ENCODE measurements at places on chromosomes 16 and 17.
A peak's percentile ranks its signal among the peaks of the same experiment; 100 is the strongest.

- no peak for DNase-seq
Observed at GRCh38 chr16:19503461-19504075, 18.3 kb downstream of the GDE1 start.

DNA sequence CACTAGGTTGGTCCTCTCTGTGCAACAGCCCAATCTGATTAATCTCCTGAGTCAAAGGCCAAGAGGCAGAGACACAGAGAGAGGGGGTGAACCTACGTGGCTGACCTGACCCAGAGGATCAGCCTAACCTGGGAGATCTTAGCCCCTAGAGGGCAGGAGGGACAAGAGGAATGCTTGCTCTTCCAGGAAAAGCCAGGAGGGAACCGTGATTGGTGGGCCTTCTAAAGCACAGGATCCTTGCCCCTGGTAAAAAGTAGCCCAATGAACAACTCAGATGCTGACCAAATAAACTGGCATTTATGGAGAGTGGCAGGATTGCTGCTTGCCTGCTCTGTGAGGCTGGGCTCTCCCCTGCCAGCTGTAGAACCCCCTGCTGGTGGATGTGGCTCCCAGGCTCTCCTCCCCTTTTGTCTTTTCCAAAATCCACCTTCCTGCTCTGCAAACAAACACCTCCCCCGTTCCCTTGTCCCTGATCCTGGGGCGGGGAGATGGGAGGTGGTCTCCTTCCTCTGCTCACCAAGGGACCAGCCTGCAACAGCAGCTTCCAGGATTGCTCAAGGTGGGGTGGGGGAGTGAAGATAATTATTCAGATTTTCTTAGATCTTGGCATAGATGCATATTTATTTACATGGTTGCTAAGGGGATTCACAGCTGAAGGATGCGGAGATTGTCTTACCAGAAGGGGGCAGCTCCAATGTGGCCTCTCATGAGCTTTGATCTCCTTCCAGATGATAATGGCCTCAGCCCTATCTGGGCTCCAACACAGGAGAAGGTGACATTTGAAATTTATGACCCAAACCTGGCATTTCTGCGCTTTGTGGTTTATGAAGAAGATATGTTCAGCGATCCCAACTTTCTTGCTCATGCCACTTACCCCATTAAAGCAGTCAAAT lies 71.9 kb downstream of the SDR42E1 start:
- DNase-seq, result no peak

DNA sequence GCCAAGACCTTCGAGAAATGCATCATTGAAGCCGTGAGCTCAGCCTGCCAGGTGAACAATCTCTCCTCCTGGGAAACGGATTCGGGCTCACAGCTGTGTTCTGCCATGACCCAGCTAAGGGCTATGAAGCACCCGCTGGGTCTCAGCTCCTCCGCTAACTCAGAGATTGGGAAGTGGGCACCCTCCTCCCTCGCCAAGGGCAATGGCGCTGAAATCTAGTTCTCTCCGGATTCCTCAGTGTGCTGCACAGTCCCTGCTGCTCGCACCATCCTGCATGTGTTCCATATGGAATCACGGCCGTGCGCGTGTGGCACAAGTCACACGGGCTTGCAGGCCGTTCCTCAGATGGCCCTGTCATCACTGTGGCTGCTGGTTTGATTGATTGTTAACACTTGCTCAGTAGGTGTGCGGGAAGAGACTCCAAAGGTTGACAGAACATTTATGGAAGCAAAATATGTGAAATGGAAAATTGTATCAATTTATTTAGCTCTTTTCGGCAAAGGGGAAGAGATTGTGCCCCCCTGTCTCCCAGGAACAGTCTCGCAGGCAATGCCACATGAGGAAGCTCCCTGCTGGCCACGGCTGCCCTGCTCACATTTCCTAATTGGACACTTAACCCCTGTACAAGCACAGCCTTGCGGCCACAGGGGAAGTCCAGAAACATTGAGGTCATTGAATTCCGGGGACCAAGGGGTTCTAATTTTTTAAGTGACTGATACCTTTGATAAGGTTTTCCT lies 58.8 kb downstream of the RNF213 start:
- DNase-seq, result no peak

- no peak for DNase-seq
Observed at GRCh38 chr17:66654106-66654740, 180.7 kb upstream of the CACNG5 start.

DNA sequence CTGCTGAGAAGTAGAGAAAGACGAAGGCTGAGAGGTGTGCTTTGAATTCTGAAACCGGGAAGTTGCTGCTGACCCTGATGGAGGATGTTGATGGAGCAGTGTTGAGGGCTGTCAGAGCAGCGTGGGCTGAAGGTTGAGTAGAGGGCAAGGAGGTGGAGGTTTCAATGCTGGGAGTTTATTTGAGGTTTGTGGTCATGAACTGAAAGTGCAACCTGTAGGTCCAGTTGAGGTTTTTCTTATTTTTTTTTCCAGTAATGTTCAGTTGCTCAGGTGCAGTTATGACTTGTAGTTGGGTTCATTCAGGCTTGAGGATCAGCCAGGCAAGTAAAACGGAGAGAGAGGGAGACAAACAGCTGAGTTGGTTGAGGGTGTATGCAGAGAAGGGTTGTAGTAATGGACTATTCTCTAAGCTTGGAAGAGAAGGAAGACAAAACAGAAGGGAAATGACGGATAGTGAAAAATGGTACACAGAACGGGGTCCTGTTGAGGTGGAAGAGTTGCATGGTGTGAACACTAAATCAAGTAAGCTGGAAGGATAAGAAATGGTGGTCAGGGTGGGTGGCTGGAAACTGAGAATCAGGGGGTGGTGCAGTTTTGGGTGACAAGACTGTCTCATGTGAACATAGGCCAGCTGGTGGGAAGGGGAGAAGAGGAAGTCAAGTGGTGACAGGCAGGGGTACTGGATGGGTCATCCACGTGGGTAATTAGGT lies 8.7 kb upstream of the UBE2G1 start:
- DNase-seq, result no peak

DNA sequence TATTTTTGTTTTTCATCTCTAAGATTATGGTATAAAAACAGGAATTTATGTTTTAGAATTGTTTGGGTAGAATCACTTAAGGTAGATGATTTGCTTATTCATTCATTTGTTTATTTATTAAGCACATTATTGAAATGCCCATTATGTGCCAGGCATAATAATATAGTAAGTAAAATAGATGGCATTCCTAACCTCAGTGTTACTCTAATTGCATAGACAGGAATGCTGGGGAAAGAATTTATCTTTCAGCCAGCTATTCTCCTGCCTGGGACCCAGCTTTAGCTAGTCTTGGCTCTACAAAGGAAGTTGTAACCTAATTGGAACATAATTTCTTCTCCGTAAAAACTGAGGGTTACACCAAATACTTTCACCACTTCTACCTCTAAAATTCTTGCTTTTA lies 44.6 kb downstream of the NFAT5 start:
- no peak for DNase-seq

DNA sequence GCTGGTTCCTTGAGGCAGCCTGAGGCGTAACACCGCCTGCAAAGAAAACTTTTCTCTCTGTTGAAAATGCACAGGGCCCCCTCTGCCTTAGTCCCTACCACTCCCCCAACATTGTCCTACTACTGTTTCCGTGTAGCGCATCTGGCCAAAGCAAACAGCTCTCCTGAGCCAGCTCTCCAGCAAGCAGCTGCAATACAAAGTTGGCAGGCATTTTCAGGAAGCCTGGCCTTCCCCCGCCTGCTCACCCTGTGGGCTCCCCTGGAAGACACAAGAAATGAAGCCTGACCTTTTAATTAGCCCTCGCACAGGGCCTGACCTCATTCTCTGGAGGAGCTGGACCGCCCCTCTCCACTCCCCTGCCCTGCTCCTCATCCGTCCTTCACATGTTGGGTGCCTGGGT lies 66.7 kb downstream of the SOX9 start:
- DNase-seq, result peak; percentile 40

DNA sequence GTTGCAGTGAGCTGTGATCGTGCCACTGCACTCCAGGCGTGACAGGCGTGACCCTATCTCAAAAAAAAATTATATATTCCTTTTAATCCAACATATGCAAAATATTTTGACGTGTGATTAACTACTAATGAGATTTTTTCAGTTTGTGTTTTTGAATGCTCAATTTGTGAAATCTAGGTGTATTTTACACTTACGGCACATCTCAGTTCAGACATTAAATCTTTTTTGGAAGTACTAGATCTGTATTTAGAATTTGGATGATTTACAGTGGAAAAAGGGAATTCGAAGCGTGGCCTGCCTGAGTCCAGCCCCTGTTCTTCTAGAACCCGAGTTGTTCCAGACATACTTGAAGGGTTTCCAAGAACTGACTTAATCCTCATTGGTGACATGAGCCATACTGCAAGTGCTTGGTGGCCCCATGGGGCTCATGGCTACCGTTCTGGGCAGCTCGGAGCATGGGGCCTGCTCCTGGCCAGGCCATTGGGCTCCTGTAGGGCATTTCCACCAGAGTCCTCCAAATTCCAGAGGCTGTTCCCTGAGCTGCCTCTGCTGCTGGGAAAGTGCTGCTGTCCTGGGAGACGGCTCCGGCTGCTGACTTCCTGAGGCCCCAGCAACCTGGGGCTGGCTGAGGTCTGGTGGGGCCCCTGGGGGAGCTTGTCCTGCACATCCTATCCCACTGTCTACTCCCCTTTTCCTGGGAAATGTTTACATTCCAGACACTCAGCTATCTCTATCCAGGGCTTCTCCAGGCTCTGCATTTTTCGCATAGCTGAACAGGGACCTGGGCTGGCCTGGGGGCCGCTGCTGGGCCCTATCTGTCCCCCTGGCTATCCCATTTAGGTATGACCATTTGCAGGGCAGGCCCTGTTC lies 27.2 kb downstream of the LLGL2 start:
- no peak for DNase-seq

- no peak for DNase-seq
Observed at GRCh38 chr17:3916825-3917224, 560 bp upstream of the P2RX1 start.

DNA sequence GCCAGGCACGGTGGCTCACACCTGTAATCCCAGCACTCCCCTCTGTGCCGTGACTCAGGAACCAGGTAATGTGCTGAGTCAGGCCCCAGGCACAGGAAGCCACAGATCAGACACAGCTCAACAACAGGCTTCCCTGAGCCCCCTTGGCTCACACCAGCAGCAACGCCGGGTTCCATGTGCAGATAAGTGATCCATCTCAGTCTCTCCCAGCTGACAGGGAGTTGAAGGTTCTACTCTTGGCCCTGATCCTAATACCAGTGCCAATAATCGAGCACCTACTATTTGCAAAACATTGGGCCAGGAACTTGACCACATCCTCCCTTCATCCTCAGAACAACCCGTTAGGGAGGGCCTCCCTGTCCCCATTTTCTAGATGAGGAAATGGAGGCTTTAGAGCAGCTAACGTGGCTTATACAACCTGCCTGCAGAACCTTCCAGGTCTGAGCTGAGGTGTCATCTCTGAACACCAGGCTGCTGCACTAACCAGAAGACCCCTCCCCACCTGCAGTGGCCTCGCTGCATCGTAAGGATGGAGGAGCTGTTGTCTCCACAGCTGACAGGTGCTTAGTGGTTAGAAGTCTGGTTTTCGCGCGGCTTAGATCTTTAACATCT lies 64.8 kb upstream of the AMZ2 start:
- no peak for DNase-seq

DNA sequence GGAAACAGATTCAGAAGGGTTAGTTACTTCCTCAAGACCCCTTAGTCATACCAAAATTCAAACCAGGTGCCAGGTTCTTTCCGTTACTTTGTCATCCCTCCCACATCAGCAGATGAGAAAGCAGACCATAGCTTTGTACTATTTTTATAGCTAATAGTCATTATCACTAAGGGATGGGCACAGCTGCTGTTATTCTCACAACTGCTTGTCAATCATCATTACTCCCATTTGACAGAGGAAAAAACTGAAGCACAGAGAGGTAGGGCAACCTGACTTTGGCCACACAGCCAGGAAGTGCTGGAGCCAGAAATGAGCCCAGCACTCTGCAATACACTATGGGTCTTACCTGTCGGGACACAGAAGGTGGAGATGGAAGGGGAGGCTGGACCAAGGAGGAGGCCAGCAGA lies 30.0 kb downstream of the TEKT5 start:
- no peak for DNase-seq

- peak; percentile 54 for DNase-seq
Observed at GRCh38 chr17:81309140-81309858, 14.2 kb upstream of the SLC38A10 start.

DNA sequence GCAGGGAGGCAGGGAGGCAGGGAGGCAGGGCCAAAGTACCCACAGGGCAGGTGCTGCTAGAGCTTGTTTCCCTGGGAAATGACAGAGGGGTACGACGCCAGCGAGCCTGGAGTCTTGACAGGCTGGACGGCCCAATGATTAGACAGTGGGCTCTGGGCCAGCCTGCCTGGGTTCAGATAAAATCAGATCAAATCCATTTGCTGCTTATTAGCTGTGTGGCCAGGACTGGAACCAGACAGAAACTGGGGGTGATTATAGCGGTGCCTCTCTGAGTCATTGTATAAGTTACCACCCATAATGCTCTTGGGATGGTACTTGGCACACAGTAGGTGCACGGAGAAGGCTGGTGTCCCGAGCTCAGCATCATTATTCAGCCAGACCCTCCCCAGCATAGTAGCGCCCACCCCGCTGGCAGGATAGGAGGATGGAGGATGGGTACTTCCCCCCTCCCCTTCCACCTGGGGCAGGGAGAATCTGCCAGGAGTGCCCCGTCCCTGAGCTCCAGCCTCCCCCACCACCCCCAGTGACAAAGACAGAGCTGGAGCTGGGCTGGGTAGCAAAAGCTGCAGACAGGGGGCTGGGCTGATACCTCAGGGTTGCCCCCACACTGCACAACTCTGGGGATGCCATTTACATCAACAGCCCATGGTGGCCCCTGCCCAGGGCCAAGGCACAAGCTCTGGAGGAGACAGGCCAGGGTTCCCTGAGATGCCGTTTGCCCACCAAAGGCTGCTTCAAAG lies 77.6 kb upstream of the TNRC6C start:
- DNase-seq, result no peak

GRCh38 chr17:7848739-7849129 lies 6.1 kb upstream of the TMEM88 start:
- no peak for DNase-seq

- no peak for DNase-seq
Observed at GRCh38 chr17:48719642-48720265, 2.6 kb downstream of the PRAC1 start.

GRCh38 chr16:9518051-9518450 lies 426.6 kb downstream of the HAPSTR1 start:
- no peak for DNase-seq

GRCh38 chr17:79414063-79414792 lies 196.6 kb downstream of the RBFOX3 start:
- DNase-seq, result no peak

DNA sequence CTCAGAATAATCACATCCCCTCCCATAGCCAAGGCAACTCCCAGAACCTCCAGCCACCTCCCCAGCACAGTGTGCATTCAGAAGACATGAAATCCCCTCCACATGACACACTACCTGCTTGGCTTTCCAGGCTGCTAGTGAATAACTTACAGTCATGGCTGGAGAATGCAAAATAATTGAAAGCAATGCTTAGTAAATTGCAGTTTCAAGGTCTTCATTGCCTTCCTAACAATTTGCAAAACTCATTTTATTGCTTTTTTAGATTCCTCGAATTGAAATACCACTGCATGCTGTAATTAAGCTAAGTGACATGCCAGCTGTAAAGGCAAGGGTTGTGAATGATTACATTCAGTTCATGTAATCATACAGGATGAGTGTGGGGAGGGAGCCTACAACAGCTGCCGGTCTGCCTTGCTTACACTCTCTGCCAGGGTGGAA lies 29.0 kb upstream of the HOXB13 start:
- DNase-seq, result no peak

Data from NCI-H774 (cell line).